ENCODE measurements at places on chromosomes 12 and 14.

DNA sequence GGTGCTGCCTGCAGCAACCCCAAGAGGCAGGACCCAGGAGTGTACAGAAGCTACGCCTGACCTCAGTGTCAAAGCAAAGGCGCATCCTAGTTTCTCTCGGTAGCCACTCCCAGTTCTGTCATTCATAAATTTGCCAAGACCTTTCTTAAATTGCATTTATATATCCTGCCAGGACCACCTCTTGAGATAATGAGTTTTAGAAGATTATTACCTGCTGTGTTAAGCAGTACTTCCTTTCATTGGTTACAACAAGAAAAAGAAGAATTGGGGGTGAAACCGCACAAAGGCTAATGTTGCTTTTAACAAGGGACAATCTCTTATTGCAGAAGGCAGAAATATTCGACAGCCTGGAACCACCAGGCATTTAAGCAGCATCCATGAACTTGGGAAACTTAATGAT is 57.8 kb downstream of the CIT start:
- no peak for DNase-seq

GRCh38 chr12:48237162-48237561 is 34.1 kb upstream of the OR10AD1 start:
- no peak for DNase-seq

GRCh38 chr12:72681028-72681427 is 408.9 kb downstream of the TRHDE start:
- no peak for DNase-seq

DNA sequence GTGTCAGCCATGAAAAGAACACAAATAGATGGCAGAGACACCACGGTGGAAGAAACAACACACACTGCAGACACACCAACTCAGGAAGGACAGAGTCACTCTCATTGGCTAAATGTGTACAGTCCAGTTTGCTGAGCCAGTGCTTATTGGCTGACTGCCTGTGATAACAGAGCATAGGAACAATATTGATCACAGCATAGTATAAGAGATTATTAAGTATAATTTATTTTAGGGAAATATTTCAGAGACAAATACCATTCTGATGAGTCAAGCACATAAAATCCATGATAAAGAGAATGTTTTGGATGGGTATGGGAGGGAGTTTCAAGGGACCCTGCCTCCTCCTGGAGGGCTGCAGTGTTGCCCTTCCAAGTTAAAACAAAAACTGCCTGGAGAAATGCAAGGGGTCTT is 50.9 kb downstream of the BTG1 start:
- DNase-seq: no peak

GRCh38 chr12:26007566-26007965 is 49.1 kb downstream of the RASSF8 start:
- no peak for DNase-seq

DNA sequence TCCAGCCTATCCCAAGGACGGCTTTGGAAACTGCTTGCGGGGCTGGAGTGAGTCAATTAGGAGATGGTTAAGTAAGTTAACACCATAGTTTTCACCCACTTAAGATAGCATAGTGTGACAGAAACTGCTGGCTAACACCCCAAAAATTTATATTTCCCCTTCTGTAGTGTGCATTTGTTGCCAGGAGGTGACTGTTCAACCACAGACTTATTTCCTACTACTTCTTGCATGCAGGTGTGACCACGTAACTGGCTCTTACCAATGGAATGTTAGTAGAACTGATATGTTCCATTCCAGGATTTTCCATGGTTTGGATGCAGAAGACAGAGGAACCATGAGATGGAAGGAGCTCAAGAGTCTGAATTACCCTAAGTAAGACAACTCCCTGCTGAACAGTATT is 52.9 kb upstream of the SLC35F4 start:
- no peak for DNase-seq

GRCh38 chr14:106044949-106045596 is 518.7 kb downstream of the TMEM121 start:
- DNase-seq: peak; percentile 19

DNA sequence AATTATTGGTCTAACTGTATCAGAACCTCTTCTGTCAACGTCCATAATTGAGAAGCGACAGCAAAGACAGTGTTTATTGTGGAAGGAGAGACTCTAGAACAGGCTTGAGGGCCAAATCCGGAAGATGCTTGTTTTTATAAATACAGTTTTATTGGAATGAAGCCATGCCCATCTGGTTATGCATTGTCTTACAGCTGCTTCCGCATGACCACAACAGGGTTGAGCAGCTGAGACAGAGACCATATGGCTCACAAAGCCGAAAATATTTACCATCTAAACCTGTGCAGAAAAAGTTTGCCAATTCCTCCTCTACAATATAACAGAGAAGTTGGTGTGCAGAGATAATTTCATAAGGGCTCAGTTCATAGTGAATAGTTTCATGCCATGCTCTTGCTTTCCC is 24.5 kb downstream of the PRKAB1 start:
- no peak for DNase-seq

DNA sequence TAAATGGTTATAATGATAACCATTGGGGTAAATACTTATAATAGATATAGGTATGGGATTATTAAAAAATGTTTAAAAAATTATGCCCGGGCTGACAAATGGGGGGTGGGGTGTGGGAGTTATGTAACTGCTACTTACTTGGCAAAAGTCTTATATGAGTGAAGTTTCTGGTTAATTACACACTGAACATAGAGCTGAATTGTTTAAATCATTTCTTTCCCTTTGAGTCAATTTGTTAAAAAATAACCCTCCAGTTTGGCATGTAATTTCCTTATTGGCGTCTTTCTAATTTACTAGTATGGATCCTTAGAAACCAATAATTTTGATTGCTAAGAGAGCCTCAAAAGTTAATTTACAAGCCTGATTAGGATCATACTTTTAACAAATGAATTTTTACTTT is 16.7 kb downstream of the PAH start:
- DNase-seq: no peak

GRCh38 chr14:103808403-103809001 is 38.9 kb downstream of the PPP1R13B start:
- peak; percentile 25 for DNase-seq

DNA sequence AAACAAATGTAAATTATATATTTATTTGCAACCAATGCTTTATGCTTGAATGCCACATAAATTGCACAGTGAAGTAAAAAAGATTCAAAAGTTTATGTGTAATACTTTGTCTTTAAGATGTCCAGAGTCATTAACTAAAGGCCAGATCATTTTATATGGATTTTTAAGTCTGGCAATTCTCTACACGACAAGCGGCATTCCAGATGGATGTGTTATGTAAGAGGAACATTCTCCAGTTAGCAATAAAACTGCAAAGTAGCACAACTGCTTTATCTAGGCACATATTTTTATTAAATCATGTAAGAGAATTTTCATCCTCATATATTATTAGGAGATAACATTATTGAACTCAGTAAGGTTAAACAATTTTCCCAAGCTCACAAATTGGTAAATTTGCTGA is 1717.7 kb upstream of the SEL1L start:
- DNase-seq: no peak

DNA sequence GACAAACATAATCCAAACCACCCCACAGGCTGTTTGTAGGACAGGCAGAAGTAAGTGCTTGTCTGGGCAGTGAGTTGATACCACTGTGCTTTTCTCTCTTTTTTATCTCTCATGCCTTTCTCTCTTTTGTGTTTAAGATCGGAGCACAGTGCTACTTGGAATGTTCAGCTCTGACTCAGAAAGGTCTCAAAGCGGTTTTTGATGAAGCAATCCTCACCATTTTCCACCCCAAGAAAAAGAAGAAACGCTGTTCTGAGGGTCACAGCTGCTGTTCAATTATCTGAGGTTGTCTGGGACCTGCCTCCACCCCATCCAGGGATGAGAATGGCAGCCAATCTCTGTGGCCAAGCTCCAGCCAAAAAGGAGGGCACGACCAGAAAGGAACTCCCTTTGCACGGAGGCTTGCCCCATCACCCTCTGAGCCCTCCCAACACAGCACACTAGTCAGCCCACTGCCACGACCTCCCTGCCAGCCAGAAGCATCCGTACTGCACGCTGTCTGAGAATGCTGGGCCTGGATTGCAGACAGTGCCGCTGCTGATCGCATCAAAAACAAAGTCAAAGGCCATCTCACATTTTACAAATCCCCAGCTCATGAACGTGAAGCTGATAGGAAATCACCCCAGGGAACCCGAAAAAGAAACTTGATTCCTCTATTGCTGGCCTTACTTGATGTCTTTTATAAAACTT is 27.8 kb downstream of the GPHB5 start:
- no peak for DNase-seq

DNA sequence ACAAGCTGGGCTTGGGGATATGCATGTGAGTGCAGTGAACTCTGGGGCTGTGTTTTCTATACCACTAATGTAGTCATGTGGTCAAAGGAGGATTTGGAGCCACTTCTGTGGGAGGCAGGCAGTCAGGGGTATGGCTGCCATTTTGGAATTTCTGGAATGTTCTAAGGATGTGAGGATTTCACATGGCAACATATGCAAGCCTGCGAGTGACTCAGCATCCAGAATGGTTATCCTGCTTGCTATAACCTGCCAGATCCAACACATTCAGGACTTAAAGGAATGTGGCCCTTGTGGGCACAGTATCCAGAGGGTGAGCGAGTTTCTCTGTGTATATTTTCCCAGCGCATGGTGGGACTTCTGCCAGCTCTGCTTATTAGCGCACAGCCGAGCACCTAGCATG is 249.2 kb upstream of the PWP1 start:
- DNase-seq: no peak

DNA sequence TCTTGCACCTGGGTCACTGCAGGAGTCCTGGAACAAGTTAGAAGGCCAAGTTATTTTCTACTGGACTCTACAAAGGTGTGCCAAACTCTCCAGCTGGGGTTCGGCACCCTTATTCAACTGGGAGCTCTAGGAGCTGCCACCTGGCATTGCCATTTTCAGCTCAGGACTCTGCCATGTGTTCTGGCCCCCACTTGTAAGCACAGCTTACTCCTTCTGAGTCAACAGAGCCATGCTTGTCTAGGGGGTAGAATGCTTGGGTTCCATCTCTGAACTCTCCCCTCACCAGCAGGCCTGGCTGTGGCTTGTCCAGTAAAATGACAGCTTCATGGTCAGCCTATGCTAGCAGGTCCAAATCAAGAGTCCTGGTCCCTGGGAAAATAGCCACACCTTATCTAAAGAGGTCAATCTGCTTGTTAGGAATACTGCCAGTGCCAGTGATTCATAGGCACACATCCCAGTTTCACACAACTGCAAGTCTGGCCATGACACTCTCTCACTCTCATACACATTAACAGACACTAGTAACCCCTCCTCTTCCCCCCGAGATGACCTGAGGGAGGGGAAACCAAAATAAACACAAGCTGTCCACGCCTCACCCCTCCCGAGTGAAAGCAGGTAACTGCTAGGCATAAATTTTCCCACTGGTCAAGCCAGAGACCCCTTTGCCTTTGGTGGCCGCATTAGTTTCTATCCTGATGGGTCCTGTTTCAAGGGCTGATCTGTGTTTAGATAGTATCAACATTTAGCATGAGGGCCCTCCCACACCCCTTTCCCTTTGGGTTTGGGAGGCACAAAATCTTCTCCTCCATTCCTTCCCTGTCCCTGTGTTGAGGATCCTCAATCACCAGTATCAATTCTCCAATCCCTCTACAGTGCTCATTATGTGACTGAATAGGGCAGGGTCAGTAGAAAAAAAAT is 182.3 kb upstream of the GZMB start:
- DNase-seq: no peak

DNA sequence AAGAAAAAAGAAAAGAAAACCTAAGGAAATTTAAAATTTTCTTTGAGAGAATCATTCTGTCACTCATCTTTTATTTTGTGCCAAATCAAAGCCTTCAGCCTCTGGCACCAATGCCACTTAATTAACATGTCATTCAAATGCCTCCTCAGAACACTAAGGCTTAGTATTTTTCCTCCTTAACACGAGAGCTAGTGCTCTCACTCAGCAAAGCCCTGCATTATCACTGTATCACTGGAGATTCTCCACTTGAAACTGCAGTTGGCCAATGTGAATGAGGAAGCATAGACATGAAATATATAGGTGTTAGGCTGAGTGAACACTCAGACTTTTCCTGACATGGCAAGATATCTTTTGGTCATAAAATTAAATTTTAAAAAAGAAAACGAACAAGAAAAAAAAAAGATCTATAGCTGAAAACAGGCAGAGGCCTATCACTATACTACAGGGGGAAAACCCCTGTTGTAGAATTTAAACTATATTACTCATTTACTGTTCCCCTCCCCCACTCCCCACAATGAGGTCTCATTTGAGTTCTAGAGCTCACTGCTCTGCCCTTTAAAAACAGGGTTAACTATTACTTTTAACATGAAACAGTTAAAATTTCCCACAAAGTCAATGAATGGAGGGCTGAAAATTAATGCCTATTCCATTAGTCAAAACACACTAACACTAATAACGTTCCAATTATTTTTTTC is 5.1 kb downstream of the MBIP start:
- DNase-seq: peak; percentile 0

- DNase-seq: no peak
Measured at GRCh38 chr14:88533064-88533602, 21.7 kb downstream of the PTPN21 start.

- no peak for DNase-seq
Measured at GRCh38 chr14:100138082-100138787, 21.2 kb downstream of the DEGS2 start.

DNA sequence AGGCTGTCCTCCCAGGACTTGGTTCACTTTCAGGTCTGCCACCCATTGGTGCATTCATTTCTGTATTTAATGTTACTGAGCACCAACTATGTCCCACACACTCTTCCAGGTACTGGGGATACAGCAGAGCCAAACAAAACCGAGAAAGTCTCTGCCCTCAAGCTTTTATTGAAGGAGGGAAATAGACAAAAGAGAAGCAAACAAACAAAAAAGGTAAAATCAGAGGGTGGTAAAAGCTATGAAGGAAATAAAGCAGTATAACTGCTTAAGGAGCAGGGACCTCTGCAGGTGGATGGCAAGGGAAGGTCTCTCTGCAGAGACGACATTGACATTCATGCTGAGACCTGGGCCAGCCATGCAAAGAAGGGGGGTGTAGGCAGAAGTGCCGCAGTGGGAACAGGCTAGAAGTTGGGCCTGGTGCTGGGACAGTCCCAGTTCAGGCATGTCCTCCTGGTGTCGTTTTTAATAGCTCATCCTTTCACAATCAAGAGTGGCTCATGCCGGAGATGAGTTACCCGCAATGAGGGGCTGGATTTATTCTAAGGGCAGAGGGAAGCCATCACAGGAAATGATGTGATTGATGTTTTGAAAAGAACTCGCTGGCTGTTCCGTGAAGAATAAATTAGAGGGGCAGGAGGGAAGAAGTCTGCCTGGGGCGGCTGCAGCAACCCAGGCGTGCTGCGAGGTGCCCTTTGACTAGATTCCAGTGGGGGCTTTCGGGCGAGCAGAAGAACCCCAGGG is 72.8 kb downstream of the IRF2BPL start:
- no peak for DNase-seq

DNA sequence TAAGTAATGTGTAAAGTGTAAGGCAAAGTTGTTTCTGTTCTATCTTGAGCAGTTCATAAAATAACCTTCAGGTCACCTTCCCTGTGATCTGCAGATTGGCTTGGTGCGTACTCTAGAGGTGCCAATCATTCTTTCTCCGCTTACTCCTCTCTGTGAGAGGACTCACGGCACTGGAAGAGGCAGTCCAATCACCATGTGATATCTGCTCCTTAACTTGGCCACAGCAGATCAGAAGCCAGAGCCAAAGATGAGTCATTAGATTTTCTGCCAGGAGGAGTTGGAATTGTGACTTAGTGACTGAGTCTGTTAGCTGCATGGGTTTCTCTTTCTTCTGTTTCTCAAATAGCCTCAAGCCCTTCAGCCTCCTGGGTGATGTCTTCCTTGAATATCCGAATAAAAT is 165.5 kb downstream of the SLC41A2 start:
- no peak for DNase-seq
